ENCODE measurements at places on chromosomes 3 and 15. TPM values are rescaled to one million over a fixed set of nuclear protein-coding genes. Genes with fewer than 3 reads are reported as not detected.

- H3K27ac ChIP-seq, result no peak overlapping the region
- H3K4me1 ChIP-seq, result no peaks in the 10 kb centered on the region
- H3K27me3 ChIP-seq, result no peaks in the 10 kb centered on the region
Measured at GRCh38 chr3:87997298-87997697, 61.5 kb downstream of the CGGBP1 start.

Gene INKA1
- 1.2 TPM for total RNA-seq

Gene CCR2
- total RNA-seq, result not detected

Gene PTH1R
- total RNA-seq, result 0.99 TPM

- H3K27ac ChIP-seq, result no peak overlapping the region
- H3K4me1 ChIP-seq, result peaks cover 5% of the 10 kb centered on the region
- H3K36me3 ChIP-seq, result no peaks in the 10 kb centered on the region
Measured at GRCh38 chr3:3081381-3082233, 28.6 kb downstream of the IL5RA start.

Gene CHD2
- total RNA-seq, result 63.3 TPM

Gene CTXN2
- total RNA-seq, result 0.11 TPM

Gene MYEF2
- 85.2 TPM for total RNA-seq

DNA sequence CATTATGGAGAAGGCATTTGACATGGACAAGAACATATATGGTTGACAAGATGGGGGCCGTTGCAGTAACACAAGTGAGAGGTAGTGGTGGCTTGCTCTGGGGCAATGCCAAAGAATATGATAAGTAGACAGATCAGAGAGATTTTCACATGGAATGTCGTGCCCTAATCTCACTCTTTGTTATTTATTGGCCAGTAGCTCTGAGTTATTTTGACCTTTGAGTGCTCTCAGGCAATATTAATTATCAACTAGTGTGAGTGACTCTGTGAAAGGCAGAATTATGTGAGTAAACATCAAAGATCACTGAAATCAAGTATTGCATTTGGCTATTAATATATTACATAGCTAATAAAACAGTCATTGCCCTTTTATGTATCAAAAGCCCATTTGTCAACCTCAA lies 164.9 kb upstream of the ADAMTS9 start:
- no peaks in the 10 kb centered on the region for H3K27me3 ChIP-seq
- no peak overlapping the region for H3K4me3 ChIP-seq
- H3K27ac ChIP-seq, result no peak overlapping the region
- H3K4me1 ChIP-seq, result no peaks in the 10 kb centered on the region

DNA sequence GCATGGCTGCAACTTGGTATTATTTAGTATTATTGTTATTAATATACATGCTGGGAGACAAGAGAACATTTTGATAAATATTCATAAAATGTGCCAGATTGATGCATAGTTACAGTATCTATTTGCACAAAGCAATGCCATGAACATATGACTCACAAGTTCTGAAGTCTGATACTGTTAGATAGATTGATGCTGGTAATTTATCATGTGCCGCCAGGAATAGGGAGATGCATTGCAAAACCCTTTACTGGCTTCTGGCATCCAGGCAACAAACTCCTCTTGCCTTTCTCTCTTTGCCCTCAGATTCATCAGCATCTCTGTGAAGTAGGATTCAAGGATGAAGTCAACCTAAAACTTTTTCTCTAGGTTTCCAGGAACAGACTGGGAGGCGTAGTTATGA lies 41.0 kb upstream of the SLC25A26 start:
- H3K36me3 ChIP-seq, result no peaks in the 10 kb centered on the region
- no peaks in the 10 kb centered on the region for H3K4me1 ChIP-seq
- H3K27me3 ChIP-seq, result no peaks in the 10 kb centered on the region
- no peak for DNase-seq
- no peak overlapping the region for H3K4me3 ChIP-seq
- no peak overlapping the region for H3K27ac ChIP-seq

DNA sequence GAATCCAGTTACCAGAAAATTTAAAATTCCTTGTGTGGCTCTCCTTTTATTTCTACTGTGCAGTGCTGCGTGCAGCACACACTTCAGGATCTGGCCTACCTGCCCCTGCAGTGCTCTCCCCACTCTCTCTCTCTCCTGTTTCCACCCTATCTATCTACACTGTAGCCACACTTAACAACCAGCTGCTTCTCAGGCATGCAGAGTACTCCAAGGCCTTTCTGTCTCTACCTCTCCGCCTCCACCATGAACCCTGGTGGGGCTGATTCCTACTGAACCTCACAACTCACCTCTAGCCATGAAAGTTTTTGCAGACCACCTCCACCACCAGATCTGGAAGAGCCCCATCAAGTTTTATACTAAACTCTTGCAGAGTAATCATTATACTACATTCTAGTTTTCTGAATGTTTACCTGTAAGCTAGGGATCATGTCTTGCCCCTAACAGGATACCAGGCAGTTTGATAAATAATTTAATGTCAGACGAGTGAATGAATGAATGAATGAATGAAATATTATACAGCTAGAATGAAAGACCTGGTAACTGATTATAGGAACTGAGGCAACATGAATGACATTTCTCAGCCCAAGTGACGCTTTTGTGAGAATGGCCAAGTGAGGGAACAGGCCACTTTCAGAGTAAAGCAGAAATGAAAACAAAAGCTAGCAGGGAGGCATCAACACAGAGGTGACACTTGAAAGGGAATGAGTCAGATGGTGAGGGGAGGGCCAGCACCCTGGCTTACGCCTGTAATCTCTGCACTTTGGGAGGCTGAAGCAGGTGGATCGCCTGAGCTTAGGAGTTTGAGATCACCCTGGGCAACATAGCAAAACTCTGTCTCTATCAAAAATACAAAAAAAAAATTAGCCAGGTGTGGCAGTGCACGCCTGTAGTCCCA lies 363.5 kb downstream of the FOXP1 start:
- no peak overlapping the region for H3K4me3 ChIP-seq
- no peak overlapping the region for H3K27ac ChIP-seq
- no peaks in the 10 kb centered on the region for H3K27me3 ChIP-seq
- no peak for DNase-seq
- H3K4me1 ChIP-seq, result peaks cover 6% of the 10 kb centered on the region
- peaks cover 7% of the 10 kb centered on the region for H3K36me3 ChIP-seq

Gene GPR176
- 132 TPM for total RNA-seq
